Cardiac muscle cell (in vitro differentiated cells and primary cell): ENCODE measurements at places on chromosomes 5 and 9. TPM values are rescaled to one million over a fixed set of nuclear protein-coding genes. Genes with fewer than 3 reads are reported as not detected.
A peak's percentile ranks its signal among the peaks of the same experiment; 100 is the strongest.

The NUP155 gene
- polyA plus RNA-seq = 6.1 and 15.9 TPM in 2 replicates

The MEGF10 gene
- 1.7 and 6.5 TPM in 2 replicates for polyA plus RNA-seq

- H3K27ac ChIP-seq = no peak overlapping the region
- no peaks in the 10 kb centered on the region for H3K36me3 ChIP-seq
- DNase-seq = no peak
- no peaks in the 10 kb centered on the region for H3K4me1 ChIP-seq
- no peaks in the 10 kb centered on the region for H3K27me3 ChIP-seq
Measured at GRCh38 chr9:99040911-99041582, 63.9 kb upstream of the TGFBR1 start.

- DNase-seq = peak; percentile 61
- peaks cover 35% of the 10 kb centered on the region for H3K36me3 ChIP-seq
- H3K4me3 ChIP-seq = no peak overlapping the region
- H3K27ac ChIP-seq = no peak overlapping the region
- H3K27me3 ChIP-seq = no peaks in the 10 kb centered on the region
- no peaks in the 10 kb centered on the region for H3K4me1 ChIP-seq
Measured at GRCh38 chr5:6598351-6598900, 34.4 kb downstream of the NSUN2 start.

DNA sequence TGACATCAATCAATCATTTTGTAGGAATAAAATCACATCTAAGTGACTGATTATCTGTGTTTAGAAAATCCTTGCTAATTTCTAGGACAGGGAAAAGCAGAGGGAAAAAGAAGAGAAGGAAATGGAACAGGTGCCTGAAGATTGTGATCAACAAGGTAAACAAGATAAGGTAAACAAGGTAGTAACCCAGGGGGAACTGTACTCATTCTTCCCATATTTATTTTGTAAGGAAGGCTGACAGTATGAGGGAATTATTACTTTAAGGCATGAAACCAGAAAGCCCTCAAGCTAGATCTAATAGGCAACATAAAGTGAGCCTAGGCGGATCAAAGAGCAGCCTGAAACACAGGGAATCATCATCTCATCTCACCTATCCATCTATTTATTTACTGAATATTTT, 231.1 kb downstream of the MLLT3 start:
- H3K4me1 ChIP-seq = no peaks in the 10 kb centered on the region
- DNase-seq = no peak
- no peaks in the 10 kb centered on the region for H3K27me3 ChIP-seq
- H3K36me3 ChIP-seq = no peaks in the 10 kb centered on the region
